ENCODE measurements at places on chromosomes 2 and 18. TPM values are rescaled to one million over a fixed set of nuclear protein-coding genes. Genes with fewer than 3 reads are reported as not detected.

GRCh38 chr2:173271135-173271534, 83.5 kb upstream of the CDCA7 start:
- H3K27ac ChIP-seq, result no peak overlapping the region
- no peaks in the 10 kb centered on the region for H3K4me1 ChIP-seq
- H3K36me3 ChIP-seq, result peaks cover 2% of the 10 kb centered on the region

DNA sequence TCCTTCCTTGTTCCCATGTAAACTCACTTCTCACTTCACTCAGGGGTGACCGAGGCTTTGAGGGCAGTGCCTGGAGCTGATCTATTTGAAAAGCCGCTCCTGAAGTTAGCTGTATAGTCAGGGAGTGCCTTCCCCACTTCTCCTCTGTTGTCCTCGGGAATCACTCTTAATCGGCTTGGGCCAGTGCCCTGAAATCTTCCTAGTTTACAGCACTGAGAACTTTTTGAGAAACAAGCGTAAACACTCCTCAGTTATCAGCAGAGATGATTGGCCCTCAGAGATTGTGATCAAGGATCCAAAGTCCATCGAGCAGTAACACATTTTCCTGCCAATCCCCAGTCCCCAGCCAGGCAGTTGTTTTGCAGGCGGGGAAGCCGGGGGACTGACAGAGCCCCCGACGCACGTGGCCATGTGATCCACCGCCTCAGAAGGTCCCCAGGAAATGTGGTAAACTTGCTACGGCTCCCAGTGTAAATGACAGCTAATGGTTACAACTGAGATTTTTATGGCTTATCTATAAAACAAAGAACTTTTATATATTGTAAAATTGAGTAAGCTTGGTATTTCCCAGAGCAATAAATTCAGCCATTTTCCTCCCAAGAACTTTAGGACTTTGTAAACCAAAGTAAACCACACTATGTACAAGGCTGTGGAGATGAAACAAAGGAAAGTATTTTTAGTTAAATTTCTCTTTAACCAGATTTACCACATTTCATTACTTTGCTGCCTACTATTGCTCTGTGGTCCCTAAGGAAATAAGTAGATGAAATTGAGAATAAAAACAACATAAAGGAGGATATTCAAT, 53.5 kb downstream of the C18orf63 start:
- no peaks in the 10 kb centered on the region for H3K27me3 ChIP-seq
- DNase-seq, result no peak
- no peak overlapping the region for H3K4me3 ChIP-seq
- no peaks in the 10 kb centered on the region for H3K36me3 ChIP-seq
- no peaks in the 10 kb centered on the region for H3K4me1 ChIP-seq

The RELCH gene
- 11.1 TPM for total RNA-seq

The ARHGAP28 gene
- total RNA-seq, result 3.0 TPM

DNA sequence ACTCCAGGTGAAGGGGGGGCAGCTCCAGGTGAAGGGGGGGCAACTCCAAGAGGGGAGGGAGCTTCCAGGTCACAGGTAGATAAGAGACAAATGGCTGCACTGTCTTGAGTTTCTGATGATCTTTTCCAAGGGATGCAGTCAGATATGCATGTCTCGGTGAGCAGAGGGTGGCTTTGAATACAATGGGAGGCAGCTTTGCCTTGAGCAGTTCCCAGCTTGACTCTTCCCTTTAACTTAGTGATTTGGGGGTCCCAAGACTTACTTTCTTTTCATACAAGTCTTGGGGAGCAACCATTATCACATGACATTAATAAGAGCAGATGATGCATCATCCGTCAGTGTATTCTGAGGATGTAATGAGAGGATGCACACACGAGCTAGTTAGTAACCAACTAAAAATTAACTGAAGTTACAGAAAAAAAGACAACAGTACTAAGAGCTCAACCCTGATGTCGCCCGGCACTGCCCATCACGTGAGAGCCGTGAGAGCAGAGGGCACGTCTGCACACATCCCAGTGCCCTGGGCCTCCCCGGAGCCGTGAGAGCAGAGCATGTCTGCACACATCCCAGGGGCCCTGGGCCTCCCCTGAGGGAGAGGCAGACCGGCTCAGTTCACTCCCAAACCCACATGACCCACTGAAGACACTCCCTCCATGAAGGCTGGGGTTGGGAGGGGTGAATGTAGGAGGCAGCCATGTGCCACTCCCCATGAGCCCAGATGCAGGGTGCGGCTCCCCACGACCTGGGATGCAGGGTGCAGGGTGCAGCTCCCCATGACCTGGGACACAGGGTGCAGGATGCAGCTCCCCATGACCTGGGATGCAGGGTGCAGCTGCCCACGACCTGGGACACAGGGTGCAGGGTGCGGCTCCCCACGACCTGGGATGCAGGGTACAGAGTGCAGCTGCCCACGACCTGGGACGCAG, 39.4 kb downstream of the PXDN start:
- H3K4me3 ChIP-seq, result no peak overlapping the region
- H3K27me3 ChIP-seq, result no peaks in the 10 kb centered on the region
- no peaks in the 10 kb centered on the region for H3K4me1 ChIP-seq
- H3K27ac ChIP-seq, result no peak overlapping the region

DNA sequence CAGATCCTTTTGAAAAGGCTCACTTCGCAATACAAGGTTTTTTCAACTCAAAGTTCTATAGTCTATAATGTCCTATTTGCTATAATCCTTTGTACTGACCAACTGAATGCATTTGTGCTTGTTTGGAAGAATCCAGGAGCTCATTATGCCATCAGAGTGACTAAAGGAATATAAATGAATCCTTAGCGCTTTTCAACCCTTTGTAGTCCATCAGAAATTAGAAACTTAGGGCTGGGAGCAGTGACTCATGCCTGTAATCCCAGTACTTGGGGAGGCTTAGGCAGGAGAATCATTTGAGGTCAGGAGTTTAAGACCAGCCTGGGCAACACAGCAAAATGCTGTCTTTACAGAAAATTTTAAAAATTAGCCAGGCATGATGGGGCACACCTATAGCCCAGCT, 330.2 kb upstream of the CHAC2 start:
- DNase-seq, result no peak
- no peaks in the 10 kb centered on the region for H3K4me1 ChIP-seq
- no peaks in the 10 kb centered on the region for H3K36me3 ChIP-seq
- H3K27me3 ChIP-seq, result no peaks in the 10 kb centered on the region
- no peak overlapping the region for H3K4me3 ChIP-seq

DNA sequence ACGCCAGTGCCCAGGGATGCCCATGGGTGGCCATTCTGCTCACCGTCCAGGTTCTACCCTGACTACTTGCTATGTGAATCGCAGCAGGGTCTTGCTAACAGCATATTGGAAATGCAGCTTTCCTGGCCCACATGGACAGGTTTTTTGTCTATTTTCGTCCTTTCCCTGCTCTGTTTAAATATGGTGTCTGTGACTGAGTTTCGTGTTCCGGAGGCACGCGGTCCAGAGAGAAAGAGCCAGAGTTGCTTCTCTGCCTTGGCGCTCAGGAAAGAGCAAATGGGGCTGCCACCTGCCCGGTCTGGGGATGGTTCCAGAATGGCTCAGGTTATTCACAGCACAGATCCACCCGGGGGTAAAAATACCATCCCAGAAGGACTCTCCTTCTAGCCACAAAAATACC, 456.2 kb downstream of the BCL11A start:
- H3K27ac ChIP-seq, result no peak overlapping the region
- DNase-seq, result no peak

The UPP2 gene
- not detected for total RNA-seq

DNA sequence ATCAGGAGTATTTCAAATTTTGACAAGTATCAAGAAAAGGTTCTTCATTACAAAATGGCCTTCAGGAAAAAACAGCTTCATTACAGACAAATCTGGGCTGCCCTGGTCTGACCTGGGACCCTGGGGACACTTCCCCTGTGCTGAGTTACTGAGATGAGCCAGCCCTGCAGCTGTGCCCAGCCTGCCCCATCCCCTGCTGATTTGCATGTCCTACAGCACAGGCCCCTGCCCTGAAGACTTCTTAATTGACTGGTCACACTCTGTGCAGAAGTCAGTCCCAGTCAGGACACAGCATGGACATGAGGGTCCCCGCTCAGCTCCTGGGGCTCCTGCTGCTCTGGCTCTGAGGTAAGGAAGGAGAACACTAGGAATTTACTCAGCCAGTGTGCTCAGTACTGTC, 235.1 kb downstream of the ANKRD36B start:
- no peak overlapping the region for H3K4me3 ChIP-seq
- no peaks in the 10 kb centered on the region for H3K27me3 ChIP-seq
- DNase-seq, result no peak

DNA sequence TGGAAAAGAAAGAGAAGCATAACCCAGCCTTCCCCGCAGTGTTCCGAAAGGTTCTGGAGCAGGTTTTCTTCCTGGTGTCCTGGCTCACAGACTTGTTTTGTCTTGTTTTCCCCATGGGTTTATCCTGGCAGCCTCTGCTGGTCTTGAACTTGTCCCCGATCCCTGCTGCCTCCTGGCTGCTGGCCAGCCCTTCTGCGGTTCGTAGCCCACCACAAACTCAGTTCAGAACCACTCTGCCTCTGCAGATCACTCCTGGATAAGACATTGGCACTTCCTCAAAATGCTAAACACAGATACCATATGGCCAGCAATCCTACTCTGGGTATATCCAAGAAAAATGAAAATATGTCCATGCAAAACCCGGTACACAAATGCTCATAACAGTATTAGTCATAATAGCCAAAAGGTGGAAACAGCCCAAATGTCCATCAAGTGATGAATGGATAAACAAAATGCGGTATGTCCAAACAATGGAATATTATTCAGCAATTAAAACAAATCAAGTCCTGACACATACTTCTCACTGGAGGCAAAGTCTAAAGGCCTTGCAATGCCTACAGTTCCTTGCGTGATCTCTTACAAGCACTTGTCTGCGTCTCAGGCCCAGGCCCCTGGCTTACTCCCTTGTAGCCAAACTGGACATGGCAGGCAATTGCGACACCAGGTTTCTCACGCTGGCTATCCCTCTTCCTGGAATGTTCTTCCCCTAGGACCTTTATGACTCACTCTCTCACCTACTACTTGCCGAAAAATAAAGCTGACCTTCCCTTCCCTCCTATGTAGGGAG, 28.0 kb upstream of the ARHGEF4 start:
- no peaks in the 10 kb centered on the region for H3K36me3 ChIP-seq
- no peak overlapping the region for H3K4me3 ChIP-seq
- DNase-seq, result no peak
- no peak overlapping the region for H3K27ac ChIP-seq
- no peaks in the 10 kb centered on the region for H3K4me1 ChIP-seq

- H3K4me3 ChIP-seq, result no peak overlapping the region
- H3K4me1 ChIP-seq, result peaks cover 10% of the 10 kb centered on the region
- DNase-seq, result no peak
- no peak overlapping the region for H3K27ac ChIP-seq
Measured at GRCh38 chr18:56658261-56658660, 7.1 kb downstream of the WDR7 start.

GRCh38 chr2:217471319-217471718, 531.5 kb downstream of the TNS1 start:
- DNase-seq, result no peak
- H3K36me3 ChIP-seq, result no peaks in the 10 kb centered on the region
- no peaks in the 10 kb centered on the region for H3K27me3 ChIP-seq
- H3K4me3 ChIP-seq, result no peak overlapping the region

The SERPINB13 gene
- total RNA-seq, result not detected

- no peak overlapping the region for H3K27ac ChIP-seq
- H3K27me3 ChIP-seq, result no peaks in the 10 kb centered on the region
- no peaks in the 10 kb centered on the region for H3K4me1 ChIP-seq
- H3K36me3 ChIP-seq, result no peaks in the 10 kb centered on the region
- H3K4me3 ChIP-seq, result no peak overlapping the region
Measured at GRCh38 chr2:233342301-233342700, 12.0 kb upstream of the DGKD start.

The CROCC2 gene
- not detected for total RNA-seq

DNA sequence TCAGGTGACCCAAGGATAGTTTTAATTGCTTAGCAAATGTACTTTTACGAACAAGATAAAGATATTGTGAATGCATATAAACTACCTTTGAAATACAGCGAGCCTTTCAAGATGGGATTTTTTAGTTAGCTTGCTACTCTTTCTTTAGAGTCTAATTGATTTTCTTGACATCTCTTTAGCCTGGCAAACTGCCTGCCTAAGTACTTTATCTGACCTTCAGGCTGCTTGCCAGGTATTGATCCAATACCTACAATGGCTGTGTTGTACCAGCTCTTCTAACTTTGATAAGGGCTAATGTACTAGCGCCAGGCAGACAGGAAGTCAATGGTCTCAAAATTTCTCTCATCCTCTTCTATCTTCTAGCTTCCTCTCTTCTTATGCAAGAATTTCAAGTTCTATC, 414.4 kb upstream of the ACVR2A start:
- no peaks in the 10 kb centered on the region for H3K27me3 ChIP-seq
- no peaks in the 10 kb centered on the region for H3K4me1 ChIP-seq
- no peaks in the 10 kb centered on the region for H3K36me3 ChIP-seq
- no peak overlapping the region for H3K27ac ChIP-seq

GRCh38 chr2:25284756-25285155, 57.0 kb downstream of the DNMT3A start:
- H3K27me3 ChIP-seq, result no peaks in the 10 kb centered on the region
- H3K4me1 ChIP-seq, result peaks cover 9% of the 10 kb centered on the region
- no peak overlapping the region for H3K27ac ChIP-seq
- no peak overlapping the region for H3K4me3 ChIP-seq

DNA sequence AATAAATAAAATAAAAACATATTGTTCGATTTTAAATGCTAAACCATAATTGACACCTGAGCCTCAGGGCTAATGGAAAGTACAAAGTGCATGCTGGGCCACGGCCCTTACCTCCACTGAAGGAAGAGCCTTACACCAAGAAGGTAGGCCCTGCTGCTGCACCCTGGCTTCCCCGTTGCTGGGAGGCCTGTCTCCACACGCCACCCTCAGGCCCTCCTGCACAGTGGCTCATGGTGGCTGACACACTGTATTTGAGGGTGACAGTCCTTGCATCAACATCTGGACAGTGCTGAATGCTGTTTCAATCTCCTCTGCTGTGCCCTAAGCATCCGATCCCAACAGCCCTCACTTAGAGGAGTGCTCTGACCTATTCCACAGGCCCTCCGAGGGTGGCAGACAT, 39.3 kb upstream of the EDAR start:
- H3K36me3 ChIP-seq, result no peaks in the 10 kb centered on the region
- no peak overlapping the region for H3K4me3 ChIP-seq
- H3K4me1 ChIP-seq, result peaks cover 16% of the 10 kb centered on the region
- no peak overlapping the region for H3K27ac ChIP-seq

GRCh38 chr2:158546412-158547144, 89.8 kb downstream of the PKP4 start:
- DNase-seq, result no peak
- peaks cover 13% of the 10 kb centered on the region for H3K36me3 ChIP-seq
- H3K4me3 ChIP-seq, result no peak overlapping the region
- no peaks in the 10 kb centered on the region for H3K27me3 ChIP-seq

The LHCGR gene
- total RNA-seq, result not detected

The SEPTIN10 gene
- 47.0 TPM for total RNA-seq

- H3K4me1 ChIP-seq, result peaks cover 22% of the 10 kb centered on the region
- no peak overlapping the region for H3K27ac ChIP-seq
- DNase-seq, result no peak
- H3K36me3 ChIP-seq, result no peaks in the 10 kb centered on the region
Measured at GRCh38 chr2:20222014-20222768, 2.7 kb downstream of the SDC1 start.

- H3K27me3 ChIP-seq, result no peaks in the 10 kb centered on the region
- no peak overlapping the region for H3K27ac ChIP-seq
- no peak overlapping the region for H3K4me3 ChIP-seq
- H3K36me3 ChIP-seq, result no peaks in the 10 kb centered on the region
Measured at GRCh38 chr2:157150747-157151146, 106.8 kb upstream of the GALNT5 start.

Data from right atrium auricular region (tissue), 2 donors.